ENCODE measurements at places on chromosomes 5 and 9. TPM values are rescaled to one million over a fixed set of nuclear protein-coding genes. Genes with fewer than 3 reads are reported as not detected.

DNA sequence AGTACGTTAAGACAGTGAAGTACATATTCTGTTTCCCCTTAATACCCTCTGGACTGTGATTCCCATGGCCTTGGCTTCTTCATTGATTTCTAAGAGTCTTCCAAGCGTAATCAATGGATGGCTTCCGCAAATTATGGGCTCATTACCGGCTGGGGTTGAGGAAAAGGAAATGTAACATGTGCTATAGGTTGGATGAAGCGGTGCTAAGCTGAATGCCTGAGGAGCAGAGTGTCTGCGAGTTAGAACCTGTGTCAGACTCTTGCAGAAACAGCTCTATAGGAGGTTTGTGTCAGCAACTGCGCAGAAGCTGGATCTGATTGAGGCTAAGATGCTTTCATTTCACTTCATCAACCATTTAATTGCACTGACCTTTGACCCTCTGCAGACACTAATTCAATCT is 114.3 kb upstream of the CDH18 start:
- no peak for DNase-seq

GRCh38 chr9:125255781-125256391 is 5.7 kb upstream of the GAPVD1 start:
- DNase-seq = no peak

- no peak for DNase-seq
These were observed 56.7 kb upstream of the GCNT4 start for GRCh38 chr5:75108931-75109596.

The ZSWIM6 gene
- total RNA-seq = 1.3 TPM

DNA sequence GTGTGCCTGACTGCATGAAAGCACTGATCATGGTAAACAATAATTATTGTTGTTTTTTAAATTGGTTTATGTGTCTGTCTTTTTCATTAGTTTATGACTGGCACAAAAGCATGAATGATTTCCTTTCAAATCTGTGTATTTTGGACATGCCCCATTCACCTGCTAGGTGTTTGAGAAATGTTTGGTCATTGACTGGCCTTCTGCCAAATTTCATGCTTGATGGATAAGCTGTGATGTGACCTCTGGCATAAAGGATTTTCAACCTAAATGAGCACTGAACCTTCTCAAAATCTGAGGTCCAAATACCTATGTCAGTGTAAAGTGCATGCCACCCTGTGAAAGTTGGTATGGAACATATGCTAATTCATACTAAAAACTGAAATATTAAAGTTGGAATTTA is 204.5 kb downstream of the BRINP1 start:
- DNase-seq = no peak

The C9orf50 gene
- total RNA-seq = not detected

DNA sequence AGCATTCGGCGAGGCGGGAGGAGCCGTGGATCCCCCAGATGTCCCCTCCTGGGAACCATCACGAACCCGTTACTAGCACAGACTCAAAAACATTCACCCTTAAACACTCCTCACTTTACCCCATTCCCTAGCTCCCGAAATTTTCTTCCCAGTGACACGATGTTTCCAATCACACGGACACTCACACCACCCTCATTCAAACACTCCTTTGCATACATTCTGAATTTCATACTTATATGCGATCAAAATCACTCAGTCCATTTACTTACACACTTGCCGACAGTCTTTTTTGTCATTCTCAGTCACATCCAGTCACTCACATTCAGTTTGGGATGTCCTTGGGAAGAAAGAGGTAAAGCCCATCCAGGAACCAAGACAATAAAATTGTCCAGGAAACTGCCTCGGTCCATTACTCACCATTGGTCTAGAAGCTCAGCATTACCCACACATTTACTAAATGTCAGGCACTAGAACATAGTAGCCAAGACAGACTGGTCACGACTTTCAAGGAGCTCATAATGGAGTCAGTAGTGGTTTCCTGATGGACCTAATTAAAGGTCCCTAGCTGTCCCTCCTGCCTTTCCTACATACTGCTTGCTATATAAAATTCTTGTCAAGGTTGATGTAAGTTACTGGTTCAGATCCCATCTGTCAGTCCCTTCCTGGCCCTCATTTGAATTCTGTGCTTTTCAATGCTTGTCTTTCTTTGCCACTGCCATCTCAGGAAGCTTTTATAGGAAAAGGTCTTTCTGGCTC is 574 bp downstream of the SLC35A4 start:
- no peak for DNase-seq

- no peak for DNase-seq
These were observed 81.8 kb upstream of the RASA1 start for GRCh38 chr5:87185838-87186237.

The LRRC70 gene
- 0.10 TPM for total RNA-seq

The F12 gene
- total RNA-seq = 2.3 TPM

- no peak for DNase-seq
These were observed 399.9 kb downstream of the ZSWIM6 start for GRCh38 chr5:61731946-61732314.

- peak; percentile 83 for DNase-seq
These were observed 95.8 kb downstream of the PLCXD3 start for GRCh38 chr5:41414598-41414997.

GRCh38 chr5:160970605-160971191 is 118.7 kb upstream of the ATP10B start:
- no peak for DNase-seq

DNA sequence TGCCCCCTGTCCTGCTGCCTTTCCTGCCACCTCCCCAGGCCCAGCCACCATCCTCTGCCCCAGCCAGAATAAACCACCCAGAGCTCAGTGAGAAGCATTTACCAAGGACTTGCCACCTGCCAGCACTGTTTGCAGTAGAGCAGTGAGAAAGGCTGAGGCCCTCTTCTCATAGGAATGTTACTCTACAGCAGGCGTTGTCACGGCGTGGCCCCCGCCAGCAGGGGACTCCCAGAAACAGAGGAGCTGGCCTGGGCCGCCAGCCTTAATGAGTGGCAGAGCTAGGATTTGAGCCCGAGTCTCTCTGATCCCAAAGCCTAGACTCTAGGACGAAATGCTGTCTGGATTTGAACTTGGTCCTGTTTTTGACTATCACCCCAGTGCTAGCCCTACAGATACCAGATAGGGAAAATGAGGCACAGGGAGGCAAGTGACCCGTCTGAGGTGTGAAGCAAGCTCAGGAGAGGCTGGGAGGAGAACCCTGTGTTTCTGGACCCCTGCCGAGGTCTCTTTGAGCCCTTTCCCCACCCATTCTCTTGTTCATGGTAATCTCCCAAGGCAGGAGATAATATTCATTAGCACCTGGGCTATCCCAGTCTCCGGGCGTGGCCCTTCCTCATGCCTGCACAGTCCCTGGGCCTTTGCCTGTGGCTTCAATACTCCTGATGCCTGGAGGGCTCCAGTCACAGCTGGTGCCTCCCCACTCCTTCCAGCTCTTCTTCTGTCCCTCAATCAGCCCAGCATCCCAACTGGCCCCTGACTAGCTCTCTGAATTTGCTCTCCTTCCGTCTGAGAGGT is 30.7 kb downstream of the HRH2 start:
- DNase-seq = no peak

GRCh38 chr5:166910995-166911394 is 1380.5 kb upstream of the WWC1 start:
- DNase-seq = no peak

DNA sequence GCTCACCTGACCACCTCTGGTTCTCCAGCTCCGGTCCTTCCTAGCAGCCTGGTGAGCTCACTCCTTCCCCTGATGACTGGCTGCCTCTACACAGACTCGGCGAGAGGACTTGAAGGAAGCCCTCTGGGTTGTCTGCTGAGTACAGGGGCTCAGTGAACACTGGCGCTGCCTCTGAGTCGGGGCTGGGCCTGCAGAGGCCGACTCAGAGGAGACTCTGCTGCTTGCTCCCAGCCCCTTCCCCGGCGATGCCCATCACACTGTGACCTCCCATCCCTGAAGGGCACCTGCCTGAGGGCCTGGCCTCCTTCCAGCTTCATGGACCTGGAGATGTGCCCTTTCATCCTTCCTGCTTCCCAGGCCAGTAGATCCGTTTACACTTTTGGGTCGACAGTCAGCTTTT is 22.0 kb downstream of the CRB2 start:
- no peak for DNase-seq

The ENHO gene
- not detected for total RNA-seq

GRCh38 chr9:138049779-138050471 is 172.3 kb downstream of the CACNA1B start:
- DNase-seq = no peak

DNA sequence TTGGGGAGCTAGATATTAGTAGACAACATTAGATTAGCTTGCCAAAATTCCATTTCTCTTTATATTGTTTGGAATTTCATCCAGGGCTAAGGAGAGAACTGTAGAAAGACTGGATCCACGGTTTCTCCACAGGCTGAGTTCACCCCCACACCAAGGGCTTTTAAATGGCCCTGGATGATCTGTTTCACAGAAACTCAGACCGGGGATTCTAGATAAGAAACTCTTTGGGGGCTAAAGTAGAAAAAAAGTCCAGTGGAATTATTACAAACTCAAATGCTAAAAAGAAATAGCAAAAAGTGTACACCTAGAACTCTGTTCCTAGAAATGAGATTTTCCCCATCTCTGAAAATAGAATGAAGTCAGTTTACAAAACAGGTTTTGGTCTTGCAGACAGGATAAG is 80.9 kb downstream of the SUSD1 start:
- no peak for DNase-seq

The ZNF366 gene
- not detected for total RNA-seq

The ANKDD1B gene
- total RNA-seq = not detected

The FAM221B gene
- total RNA-seq = not detected

Measured in MG63 (cell line).